Activated CD8-positive, alpha-beta T cell treated with anti-CD3 and anti-CD28 coated beads, Interleukin-2, amount 10 ng/mL, durations not matched to agents 7 days and 5 days (primary cell): ENCODE measurements at places on chromosomes 11 and 22. TPM values are rescaled to one million over a fixed set of nuclear protein-coding genes. Genes with fewer than 3 reads are reported as not detected.

DNA sequence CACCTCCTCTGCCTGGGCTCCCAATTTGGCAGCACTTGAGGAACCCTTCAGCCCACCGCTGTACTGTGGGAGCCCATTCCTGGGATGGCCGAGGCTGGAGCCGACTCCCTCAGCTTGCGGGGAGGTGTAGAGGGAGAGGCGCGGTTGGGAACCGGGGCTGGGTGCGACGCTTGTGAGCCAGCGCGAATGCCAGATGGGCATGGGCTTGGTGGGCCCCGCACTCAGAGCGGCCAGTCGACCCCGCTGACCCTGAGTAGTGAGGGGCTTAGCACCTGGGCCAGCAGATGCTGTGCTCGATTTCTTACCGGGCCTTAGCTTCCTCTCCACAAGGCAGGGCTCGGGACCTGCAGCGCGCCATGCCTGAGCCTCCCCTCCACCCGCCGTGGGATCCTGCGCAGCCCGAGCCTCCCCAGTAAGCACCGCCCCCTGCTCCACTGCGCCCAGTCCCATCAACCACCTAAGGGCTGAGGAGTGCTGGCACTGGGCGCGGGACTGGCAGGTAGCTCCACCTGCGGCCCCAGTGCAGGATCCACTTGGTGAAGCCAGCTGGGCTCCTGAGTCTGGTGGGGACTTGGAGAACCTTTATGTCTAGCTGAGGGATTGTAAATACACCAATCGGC is 58.3 kb upstream of the DEFB108B start:
- H3K4me1 ChIP-seq: peaks cover 3% of the 10 kb centered on the region
- H3K4me3 ChIP-seq: no peak overlapping the region
- no peak overlapping the region for H3K27ac ChIP-seq
- peaks cover 4% of the 10 kb centered on the region for H3K27me3 ChIP-seq
- no peak for DNase-seq

DNA sequence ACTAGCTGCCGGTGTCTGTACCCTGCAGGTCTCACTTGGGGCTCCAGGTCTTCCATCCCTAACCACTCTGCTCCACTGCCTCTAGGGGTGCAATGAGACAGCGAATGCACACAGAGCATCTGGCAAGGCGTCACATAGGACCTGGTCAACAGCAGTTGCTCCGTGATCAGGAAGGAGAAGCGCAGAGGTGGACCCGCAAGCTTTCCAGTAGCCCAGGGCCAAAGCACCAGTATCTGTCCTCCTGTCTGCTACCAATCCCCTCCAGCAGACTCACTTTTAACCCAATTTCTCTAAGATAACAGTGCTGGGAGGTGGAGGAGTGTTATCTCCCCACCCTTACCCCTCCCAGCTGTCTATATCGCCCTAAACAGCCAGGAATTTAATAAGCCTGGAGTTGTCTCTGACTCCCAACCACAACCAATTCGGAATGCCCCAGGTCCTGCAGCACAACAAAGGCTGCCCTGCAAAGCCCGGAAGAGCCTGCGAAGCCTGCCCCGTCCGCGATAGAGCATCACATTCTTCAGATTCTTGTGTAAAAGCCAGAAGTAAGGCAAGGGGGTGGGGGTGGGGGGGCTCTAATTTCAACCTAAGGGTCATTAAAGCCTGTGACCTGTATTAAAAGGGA is 19.3 kb downstream of the MYH9 start:
- peaks cover 80% of the 10 kb centered on the region for H3K36me3 ChIP-seq
- H3K27ac ChIP-seq: peak overlapping the region; percentile 88
- DNase-seq: no peak
- peak overlapping the region; percentile 78 for H3K4me3 ChIP-seq

The SCN4B gene
- 0.05 TPM for total RNA-seq

The WNT7B gene
- total RNA-seq: not detected

DNA sequence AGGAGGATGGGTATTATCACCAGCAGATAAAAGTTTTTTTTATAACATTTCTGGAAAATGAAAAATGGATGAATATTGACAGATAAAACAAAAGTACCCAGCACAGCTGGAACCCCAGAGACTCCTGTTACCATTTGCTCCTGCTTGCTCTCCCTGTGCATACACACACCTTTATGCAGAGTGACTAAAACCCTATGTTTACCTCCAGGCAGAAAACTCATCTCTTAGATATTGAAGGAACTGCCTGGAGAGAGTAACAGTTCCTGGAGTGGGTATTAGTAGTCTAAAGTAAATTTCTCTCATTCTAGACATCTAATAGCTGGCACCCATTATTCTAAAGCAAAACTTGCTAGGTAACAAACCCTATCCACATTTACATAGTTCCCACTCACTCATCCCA is 38.0 kb downstream of the CYP2R1 start:
- peaks cover 8% of the 10 kb centered on the region for H3K4me1 ChIP-seq
- DNase-seq: no peak
- peaks cover 78% of the 10 kb centered on the region for H3K36me3 ChIP-seq
- H3K27me3 ChIP-seq: no peaks in the 10 kb centered on the region
- no peak overlapping the region for H3K4me3 ChIP-seq

GRCh38 chr22:31150615-31151014 is 9.4 kb upstream of the RNF185 start:
- H3K27me3 ChIP-seq: peaks cover 2% of the 10 kb centered on the region
- no peak overlapping the region for H3K4me3 ChIP-seq
- H3K4me1 ChIP-seq: no peaks in the 10 kb centered on the region
- DNase-seq: no peak
- H3K27ac ChIP-seq: no peak overlapping the region

DNA sequence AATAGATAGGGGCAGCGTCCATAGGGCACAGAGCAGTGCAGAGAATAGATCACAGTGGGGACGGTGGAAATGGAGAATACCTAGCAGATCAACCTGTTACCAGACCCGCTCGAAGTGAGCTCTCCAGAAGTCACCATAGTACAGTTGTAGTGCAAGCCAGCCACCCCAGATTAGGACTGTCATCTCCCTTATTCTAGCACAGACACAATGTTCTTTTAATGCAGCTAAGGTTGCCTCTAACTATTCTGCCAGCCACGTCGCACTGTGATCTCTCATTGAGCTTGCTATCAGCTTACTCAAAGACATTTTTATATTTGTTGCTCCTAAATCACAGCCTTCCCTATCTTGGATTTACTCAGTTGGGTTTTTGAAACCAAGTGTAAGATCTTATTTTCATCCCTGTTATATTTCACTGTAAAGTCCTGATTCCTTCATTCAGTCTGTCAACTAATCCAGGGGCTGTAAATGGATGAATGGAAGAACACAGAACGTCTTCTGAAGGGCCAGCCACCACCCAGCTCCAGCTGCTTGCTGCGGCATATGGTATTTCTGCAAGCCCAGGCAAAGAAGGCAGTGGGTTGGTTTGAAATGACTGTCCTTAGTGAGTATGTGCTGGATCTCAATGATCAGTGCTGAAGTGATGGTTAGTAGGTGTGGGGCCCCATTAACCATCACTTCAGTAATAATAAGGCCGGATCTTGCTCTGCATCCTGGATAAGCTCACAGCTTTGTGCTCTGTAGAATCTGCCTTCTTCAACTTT is 3.4 kb downstream of the PARVA start:
- DNase-seq: no peak
- peaks cover 4% of the 10 kb centered on the region for H3K4me1 ChIP-seq
- H3K36me3 ChIP-seq: peaks cover 2% of the 10 kb centered on the region
- peaks cover 45% of the 10 kb centered on the region for H3K27me3 ChIP-seq

The ASCL2 gene
- total RNA-seq: 0.13 TPM
